H9 (cell line): ENCODE measurements at places on chromosomes 2 and 18. TPM values are rescaled to one million over a fixed set of nuclear protein-coding genes. Genes with fewer than 3 reads are reported as not detected.

GRCh38 chr2:46379213-46380037, 82.2 kb downstream of the EPAS1 start:
- H3K4me1 ChIP-seq = no peaks in the 10 kb centered on the region
- no peak overlapping the region for H3K4me3 ChIP-seq
- no peaks in the 10 kb centered on the region for H3K27me3 ChIP-seq
- no peak overlapping the region for H3K27ac ChIP-seq
- DNase-seq = peak; percentile 12

- H3K27me3 ChIP-seq = no peaks in the 10 kb centered on the region
- no peaks in the 10 kb centered on the region; the same call in 1 of the 2 replicates for H3K4me1 ChIP-seq
- no peaks in the 10 kb centered on the region for H3K36me3 ChIP-seq
- H3K27ac ChIP-seq = no peak overlapping the region
Measured at GRCh38 chr18:55339990-55340389, 248.0 kb downstream of the TCF4 start.

DNA sequence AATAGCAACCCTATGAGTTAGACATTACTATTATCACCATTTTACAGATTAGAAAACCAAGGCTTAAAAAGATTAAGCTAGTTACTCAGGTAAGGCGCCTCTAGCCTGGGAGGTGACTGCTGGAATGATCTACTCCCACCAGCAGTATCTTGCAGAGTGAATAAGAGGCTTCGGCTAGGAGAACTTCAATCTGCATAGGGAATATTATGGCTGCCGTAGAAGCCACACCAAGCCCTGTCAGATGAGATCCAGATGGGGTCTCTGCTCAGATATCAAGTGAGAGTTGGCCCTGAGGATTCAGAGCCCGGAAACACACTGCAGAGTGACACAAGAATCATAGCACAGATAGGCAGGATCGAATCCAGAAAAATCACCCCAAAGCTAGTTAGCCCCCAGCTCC, 21.5 kb upstream of the PKDCC start:
- DNase-seq = no peak
- peaks cover 9% of the 10 kb centered on the region for H3K36me3 ChIP-seq
- H3K27ac ChIP-seq = no peak overlapping the region
- peaks cover under 1% of the 10 kb centered on the region; the same call in 1 of the 2 replicates for H3K27me3 ChIP-seq
- peaks cover 14% of the 10 kb centered on the region; the same call in 1 of the 2 replicates for H3K4me1 ChIP-seq

DNA sequence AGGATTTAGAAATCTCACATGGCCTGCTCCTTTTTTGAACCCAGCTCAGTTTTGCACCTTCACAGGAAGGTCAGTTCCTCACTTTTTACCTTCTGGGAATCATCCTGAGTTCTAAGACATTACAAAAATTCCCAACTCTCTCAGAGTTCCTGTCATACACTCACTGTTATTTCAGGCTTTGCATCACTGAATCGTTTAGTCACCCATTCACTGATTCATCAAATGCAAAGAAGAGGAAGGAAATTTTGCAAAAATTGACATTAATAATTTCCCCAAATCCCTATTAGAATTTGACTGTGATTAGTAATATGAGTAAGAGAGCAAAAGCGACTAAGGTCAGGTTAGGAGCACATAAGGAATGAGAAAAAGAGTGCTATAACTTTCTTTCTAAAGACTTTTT, 197.5 kb downstream of the PDE1A start:
- DNase-seq = no peak
- no peak overlapping the region for H3K27ac ChIP-seq
- H3K4me3 ChIP-seq = no peak overlapping the region
- no peaks in the 10 kb centered on the region for H3K4me1 ChIP-seq
- H3K27me3 ChIP-seq = no peaks in the 10 kb centered on the region

- peaks cover 14% of the 10 kb centered on the region for H3K36me3 ChIP-seq
- H3K27ac ChIP-seq = no peak overlapping the region
- H3K27me3 ChIP-seq = no peaks in the 10 kb centered on the region
- DNase-seq = no peak
Measured at GRCh38 chr2:213476641-213477040, 192.4 kb downstream of the SPAG16 start.

- no peak overlapping the region for H3K27ac ChIP-seq
- no peaks in the 10 kb centered on the region for H3K36me3 ChIP-seq
- no peaks in the 10 kb centered on the region for H3K27me3 ChIP-seq
- no peaks in the 10 kb centered on the region for H3K4me1 ChIP-seq
- DNase-seq = no peak
Measured at GRCh38 chr2:123453046-123453700, 571.9 kb upstream of the CNTNAP5 start.

- no peaks in the 10 kb centered on the region for H3K36me3 ChIP-seq
- H3K4me3 ChIP-seq = no peak overlapping the region
- no peak for DNase-seq
- H3K4me1 ChIP-seq = no peaks in the 10 kb centered on the region
Measured at GRCh38 chr2:41600460-41600859, 447.4 kb upstream of the PKDCC start.

DNA sequence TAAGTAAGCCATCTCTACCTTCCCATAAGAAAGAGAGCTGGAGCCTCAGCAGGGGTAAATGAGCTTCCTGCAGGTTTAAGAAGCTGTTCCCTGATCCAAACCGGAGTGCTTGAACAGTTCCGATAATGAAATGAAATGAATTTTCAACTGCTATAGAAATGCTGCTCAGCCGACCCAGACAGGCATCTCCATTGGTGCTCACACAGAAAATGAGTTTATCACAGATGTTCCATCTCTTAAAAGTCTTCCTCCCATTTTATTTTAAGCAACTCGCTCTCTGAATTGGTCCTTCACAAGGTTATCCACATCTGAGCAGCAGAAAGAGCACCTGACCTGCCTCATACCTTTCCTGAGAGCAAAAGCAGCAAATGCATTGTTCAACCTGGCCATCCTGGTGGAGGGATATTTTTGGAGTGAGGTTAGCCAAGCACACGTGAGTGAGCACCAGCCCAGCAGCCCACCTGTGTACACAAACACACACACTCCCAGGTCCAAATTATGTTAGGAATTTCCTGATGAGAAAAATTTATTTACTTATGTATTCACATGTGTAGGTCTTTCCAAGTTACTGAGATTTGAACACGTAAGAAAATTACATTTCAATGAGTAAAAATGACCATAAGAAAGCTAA, 42.2 kb upstream of the CCDC68 start:
- H3K36me3 ChIP-seq = no peaks in the 10 kb centered on the region
- DNase-seq = no peak
- no peak overlapping the region for H3K27ac ChIP-seq
- H3K4me3 ChIP-seq = no peak overlapping the region

DNA sequence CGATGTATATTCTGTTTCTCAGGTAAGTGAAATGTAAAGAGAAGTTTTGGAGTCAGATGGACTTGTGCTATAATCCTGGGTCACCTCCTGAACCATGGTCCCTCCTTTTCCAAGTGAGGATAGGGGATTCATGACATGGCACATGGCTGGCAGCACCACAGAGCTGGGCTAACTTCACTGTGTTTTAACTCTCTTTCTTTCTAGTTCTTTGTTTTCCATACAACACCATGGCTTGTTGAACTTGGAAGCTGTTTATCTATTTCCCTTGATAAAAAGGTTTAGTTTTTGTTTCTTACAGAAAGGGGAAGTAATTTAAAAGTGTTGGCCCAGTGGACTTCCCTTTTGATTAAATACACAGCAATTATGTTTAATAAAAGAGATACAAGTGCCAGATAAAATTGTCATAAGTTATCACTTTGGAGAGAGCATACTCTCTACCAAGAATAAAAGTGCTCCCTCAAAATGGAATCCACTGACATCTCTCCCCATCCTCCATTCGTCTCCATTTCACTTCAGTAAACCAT, 90.4 kb downstream of the PLCL1 start:
- H3K36me3 ChIP-seq = no peaks in the 10 kb centered on the region
- H3K4me1 ChIP-seq = 0 out of 2 replicates have a peak, but pooled peaks cover 3% of the 10 kb centered on the region
- no peak overlapping the region for H3K27ac ChIP-seq

DNA sequence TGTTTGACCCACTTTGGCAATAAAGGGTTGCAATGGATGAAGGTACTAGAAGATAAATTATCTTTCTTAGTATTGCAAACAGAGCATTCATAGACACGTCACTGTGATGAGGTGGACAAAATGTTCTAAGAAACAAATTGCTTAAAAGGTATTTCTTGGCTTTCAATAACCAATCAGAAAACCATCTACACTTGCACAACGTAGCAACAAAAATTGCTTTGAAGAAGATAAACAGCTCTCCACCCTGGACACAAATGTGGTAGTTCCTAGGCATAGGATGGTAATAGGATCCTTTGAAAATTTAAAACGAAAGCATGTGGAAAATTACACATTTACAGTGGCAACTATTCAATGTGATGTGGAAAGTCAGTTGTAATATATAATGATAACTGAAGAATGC, 439.9 kb upstream of the ETAA1 start:
- no peaks in the 10 kb centered on the region for H3K36me3 ChIP-seq
- no peaks in the 10 kb centered on the region for H3K27me3 ChIP-seq

DNA sequence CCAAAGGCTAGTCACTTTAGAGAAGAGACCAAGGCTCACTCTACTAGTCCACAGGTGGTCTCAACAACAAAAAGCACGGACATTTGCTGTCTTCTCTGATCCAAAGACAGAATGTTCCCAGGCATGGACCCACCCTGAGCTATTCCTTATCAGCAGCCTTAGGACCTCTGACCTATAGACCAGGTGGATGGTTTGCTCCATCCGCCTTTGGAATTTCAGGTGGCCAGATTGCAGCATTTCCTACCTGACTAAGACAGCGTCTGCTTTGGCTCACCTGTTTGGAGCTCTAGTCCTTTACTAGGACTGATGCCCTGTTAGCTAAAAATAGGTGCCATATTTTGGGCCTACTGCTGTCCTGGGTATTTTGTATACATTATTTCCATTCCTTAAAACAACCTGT, 44.6 kb upstream of the LRP2 start:
- H3K4me3 ChIP-seq = no peak overlapping the region
- H3K4me1 ChIP-seq = no peaks in the 10 kb centered on the region
- no peaks in the 10 kb centered on the region for H3K27me3 ChIP-seq
- H3K27ac ChIP-seq = no peak overlapping the region
- no peaks in the 10 kb centered on the region for H3K36me3 ChIP-seq

GRCh38 chr2:98869870-98870269, 66.2 kb downstream of the CRACDL start:
- no peaks in the 10 kb centered on the region for H3K36me3 ChIP-seq
- H3K4me3 ChIP-seq = no peak overlapping the region
- no peaks in the 10 kb centered on the region for H3K27me3 ChIP-seq
- DNase-seq = no peak

DNA sequence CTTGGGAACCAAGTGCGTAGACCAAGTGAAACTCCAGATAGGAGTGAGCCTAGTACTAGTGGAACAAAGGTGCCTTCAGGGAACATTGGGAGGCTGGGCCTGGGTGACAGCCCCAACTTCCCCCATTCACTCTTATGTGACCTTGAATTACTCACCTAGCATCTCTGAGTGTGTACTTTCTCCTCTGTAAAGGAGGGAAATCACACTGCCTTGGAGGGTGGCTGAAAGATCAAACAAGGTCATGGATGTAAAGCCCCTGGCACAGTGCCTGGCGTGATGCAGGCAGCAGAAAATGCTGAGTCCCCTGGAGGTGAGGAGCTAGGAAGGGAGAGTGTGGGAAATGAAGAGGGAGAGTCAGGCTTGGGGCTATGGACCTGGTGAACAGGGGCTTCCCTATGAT, 45.9 kb downstream of the MARCO start:
- no peak overlapping the region for H3K4me3 ChIP-seq
- H3K27ac ChIP-seq = no peak overlapping the region
- no peaks in the 10 kb centered on the region for H3K4me1 ChIP-seq
- DNase-seq = peak; percentile 14

DNA sequence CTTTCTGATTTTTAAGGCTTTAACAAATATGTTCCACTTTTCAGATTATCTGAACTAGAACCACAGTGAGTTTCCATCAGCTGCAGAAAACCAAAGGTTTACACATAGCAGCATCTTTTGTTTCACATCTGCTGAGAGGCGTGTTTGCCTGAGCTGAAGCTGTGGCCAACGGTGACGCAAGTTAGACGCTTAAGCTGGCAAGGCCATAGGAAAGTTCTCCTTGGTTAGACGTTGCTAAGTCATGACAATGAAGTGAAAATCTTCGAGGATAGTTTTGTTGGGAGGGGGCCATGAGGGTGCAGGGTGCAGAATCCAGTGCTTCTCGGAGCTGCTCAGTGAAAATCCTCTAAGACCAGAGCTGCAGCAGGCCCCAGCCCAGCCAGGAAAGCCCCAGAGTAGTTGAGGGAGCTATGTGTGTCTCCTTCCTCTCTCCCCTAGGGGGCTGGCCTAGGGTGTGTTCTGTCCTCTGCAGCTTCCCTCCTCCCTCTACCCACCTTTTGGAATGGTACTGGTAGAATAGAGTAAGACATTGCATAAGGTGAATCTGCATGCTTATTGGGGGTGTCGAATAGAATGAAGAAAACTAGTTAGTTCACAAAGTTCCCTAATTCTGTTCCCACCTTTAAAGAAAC, 105.4 kb downstream of the FHOD3 start:
- no peak overlapping the region for H3K27ac ChIP-seq
- H3K4me1 ChIP-seq = no peaks in the 10 kb centered on the region; the same call in 1 of the 2 replicates
- no peaks in the 10 kb centered on the region for H3K27me3 ChIP-seq
- no peaks in the 10 kb centered on the region for H3K36me3 ChIP-seq
- H3K4me3 ChIP-seq = no peak overlapping the region
- DNase-seq = peak; percentile 61

DNA sequence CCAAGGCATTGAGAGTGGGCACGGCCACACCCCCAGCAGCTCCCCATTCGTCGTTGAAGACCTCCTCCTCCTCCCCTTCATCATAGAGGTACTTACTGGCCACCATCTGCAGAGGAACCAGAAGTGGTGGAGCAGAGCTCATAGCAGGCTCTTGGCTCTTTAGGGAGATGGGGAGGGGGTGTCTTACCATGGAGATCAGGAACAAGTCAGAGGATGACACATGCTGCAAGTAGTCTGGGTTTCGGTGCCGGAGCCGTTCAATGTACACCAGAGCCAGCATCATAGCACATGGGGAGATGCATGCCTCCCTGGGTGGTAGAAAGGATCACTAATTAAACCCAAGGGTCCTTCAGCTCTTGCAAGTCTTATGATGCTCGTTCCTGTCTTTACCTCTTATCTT, 1.9 kb downstream of the CNPPD1 start:
- no peak overlapping the region for H3K4me3 ChIP-seq
- 0 out of 2 replicates have a peak, but pooled peaks cover 3% of the 10 kb centered on the region for H3K4me1 ChIP-seq
- no peak for DNase-seq

PROC gene
- 0.37 and 0.61 TPM in 2 replicates for total RNA-seq

RTP5 gene
- not detected in 2 replicates for total RNA-seq

PLCD4 gene
- 0.18 and 0.42 TPM in 2 replicates for total RNA-seq

RAX gene
- 0.37 TPM in 1 of 2 replicates, not detected in the other for total RNA-seq

RGPD8 gene
- 6.6 and 8.1 TPM in 2 replicates for total RNA-seq

IL1A gene
- 0.35 and 0.39 TPM in 2 replicates for total RNA-seq
